Caki2 (cell line): ENCODE measurements at places on chromosomes 12 and 14. TPM values are rescaled to one million over a fixed set of nuclear protein-coding genes. Genes with fewer than 3 reads are reported as not detected.

GRCh38 chr12:95216711-95217376 lies 423 bp downstream of the FGD6 start:
- DNase-seq, result peak; percentile 51

DNA sequence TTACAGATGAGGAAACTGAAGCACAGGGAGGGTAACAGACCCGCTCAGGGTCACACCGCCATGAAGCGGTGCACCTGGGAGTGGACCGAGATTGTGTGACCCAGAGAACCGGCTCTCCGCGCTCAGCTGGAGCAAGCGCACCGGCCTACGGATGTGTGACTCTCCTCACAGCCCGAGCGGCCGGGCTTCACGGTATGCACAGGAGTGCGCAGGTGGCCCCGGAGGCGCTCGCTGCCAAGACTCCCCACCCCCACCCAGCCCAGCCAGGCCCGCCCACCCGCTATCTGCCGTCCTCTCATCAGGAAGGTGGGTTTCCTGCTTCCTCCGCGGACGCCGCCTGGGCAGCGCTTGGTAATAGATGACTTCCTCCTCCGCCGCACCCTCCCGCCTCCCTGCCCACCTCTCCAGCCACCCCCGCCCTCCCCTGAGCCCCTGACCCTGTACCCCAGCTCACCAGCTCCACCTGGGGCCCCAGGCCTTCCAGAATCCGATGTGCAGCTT lies 110.7 kb downstream of the NCOR2 start:
- DNase-seq, result no peak

- DNase-seq, result no peak
Measured at GRCh38 chr12:124307556-124307825, 12.6 kb downstream of the RFLNA start.

- DNase-seq, result no peak
Measured at GRCh38 chr14:104978746-104979691, 845 bp upstream of the AHNAK2 start.

- no peak for DNase-seq
Measured at GRCh38 chr12:211639-212414, 2.1 kb downstream of the SLC6A12 start.

DNA sequence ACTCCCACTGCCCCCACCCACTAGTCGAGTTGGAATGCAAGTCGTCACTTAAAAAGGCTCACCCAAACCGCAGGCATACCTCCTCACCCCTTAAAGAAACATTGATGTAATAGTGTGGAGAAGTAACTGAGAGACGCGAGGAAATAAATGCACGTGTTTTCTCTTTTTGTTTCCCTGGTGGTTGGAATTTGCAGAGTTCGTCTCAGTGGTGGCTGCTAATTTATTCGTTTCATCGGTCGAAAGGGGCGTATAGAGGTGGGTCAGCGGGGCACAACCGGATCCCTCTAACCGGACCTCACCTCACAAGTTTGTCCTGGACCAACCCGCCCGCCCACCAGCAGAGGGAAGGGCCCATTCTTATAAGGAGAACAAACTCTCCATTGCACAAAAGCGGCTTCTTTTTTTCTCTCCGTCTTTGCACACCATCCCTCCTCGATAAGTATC lies 5.0 kb upstream of the NPAS3 start:
- DNase-seq, result peak; percentile 20

DNA sequence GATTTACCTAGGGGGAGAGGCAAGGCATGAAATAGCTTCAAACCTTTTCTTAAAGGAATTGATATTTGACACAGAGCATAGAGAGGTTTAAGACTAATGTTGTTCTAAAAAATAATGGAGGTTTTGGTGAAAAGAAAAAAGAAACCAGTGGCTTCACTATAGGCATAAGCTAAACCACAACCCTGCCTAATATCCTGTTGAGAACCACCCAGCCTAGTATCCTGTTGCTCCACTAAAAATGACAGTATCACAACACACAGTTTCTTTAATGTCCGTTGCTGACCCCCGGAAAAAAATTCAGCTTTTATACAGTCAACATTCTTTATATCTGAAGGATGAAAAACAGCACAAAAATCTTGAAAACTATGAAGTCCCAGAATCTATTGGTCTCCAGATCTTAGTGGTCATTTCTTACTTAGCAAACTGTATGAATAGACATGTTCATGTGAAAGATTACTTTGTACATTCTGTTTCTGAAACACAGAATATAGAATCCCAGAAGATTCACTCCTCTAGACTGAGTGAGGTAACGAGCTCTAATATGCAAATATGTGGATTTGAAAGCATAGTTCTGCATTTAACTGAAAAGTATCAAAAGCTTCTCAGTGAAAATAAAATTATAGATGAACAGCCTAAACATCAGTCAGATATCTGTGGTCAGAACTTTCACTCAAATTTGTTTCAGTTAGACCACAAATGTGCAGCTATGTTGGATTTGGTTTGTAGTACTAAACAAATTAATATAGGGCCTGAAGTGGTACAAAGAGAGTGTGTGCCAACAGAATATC lies 40.5 kb downstream of the GALC start:
- no peak for DNase-seq

GRCh38 chr12:89690925-89691324 lies 17.7 kb downstream of the ATP2B1 start:
- DNase-seq, result no peak

DNA sequence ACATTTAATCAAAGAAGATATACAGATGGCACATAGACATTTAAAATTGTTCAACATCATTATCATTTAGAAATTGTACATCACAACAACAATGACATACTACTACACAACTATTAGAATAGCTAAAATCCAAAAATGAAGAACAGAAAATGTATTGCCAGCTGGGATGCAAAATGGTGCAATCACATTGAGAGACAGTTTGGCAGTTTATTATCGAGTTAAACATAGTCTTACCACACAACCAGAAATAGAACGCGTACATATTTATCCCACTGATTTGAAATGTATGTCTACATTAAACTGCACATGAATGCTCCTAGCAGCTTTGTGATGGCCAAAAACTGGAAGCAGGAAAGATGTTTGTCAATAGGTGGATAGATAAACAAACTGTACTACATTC lies 791.5 kb upstream of the MGAT4C start:
- DNase-seq, result no peak

DNA sequence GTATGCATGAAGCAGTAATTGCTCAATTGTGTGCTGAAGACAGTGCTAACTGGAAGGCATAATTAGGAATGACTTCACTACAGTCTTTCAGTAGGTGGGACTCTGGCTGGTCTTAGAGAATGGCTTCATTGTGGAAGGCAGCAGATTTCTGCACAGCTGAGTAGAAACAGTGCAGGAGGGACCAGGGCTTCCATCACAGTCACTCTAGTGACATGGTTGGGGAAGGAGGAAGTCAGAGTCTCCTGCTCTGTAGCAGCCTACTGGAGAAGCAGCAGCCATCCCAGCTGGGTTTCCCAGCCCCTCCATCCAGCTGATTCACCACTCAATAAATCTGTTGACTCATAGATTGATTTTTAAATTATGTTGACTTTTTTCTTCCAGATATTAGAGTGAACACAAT lies 80.6 kb upstream of the DBX2 start:
- DNase-seq, result no peak

DNA sequence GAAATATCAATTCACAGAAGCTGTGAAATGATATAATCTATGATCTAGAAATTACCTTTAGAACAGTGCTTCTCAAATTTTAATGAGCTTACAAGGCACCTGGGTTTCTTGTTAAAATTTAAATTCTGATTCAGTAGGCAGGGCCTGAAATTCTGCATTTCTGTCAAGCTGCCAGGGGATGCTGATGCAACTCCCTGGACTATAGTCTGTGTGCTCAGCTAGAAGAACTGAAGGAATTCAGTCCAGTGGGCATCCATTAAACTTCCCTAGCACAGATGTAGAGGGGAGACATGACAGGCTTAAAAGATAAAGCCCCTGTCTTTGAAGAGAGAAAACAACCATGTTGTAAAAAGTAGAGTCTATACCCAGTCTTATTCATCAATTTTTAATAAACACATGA lies 441.8 kb downstream of the TMTC2 start:
- DNase-seq, result no peak

GRCh38 chr12:87274594-87275245 lies 754.5 kb downstream of the C12orf50 start:
- DNase-seq, result peak; percentile 33

DNA sequence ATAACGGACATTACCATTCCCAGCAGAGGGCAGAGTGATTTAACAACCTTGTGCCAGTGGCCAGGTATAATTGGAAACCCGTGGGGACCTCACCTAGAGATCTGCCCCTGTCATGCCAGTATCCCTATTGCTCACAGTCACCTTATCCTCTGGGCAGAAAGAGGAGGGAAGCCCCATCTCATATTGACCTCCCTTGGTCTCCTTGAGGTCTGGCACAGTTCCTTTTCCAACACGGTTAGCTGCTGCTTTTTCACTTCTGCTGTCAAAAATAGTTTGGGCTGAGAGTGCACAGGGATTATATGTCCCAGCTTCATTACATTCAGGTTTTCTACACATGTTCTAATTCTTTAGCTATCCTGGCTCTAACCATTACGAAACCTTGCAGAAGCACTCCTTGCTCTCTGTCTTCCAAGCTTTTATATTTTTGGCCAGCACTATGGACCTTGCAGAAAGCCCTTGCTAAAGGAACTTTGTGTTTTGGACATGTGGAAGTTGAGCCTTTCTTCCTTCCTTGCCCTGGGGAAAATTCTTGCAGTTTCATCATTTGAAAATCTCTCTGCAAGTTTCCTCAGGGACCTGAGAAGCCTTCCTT lies 111.7 kb upstream of the MIS18BP1 start:
- DNase-seq, result no peak

GRCh38 chr12:76219806-76220205 lies 128.4 kb downstream of the BBS10 start:
- DNase-seq, result no peak

- DNase-seq, result peak; percentile 2
Measured at GRCh38 chr14:94388384-94389103, at the start of gene SERPINA1. Gene SERPINA1 (minus strand): TSS chr14:94388602. CDS start chr14:94383237, 5,365 bp downstream.

DNA sequence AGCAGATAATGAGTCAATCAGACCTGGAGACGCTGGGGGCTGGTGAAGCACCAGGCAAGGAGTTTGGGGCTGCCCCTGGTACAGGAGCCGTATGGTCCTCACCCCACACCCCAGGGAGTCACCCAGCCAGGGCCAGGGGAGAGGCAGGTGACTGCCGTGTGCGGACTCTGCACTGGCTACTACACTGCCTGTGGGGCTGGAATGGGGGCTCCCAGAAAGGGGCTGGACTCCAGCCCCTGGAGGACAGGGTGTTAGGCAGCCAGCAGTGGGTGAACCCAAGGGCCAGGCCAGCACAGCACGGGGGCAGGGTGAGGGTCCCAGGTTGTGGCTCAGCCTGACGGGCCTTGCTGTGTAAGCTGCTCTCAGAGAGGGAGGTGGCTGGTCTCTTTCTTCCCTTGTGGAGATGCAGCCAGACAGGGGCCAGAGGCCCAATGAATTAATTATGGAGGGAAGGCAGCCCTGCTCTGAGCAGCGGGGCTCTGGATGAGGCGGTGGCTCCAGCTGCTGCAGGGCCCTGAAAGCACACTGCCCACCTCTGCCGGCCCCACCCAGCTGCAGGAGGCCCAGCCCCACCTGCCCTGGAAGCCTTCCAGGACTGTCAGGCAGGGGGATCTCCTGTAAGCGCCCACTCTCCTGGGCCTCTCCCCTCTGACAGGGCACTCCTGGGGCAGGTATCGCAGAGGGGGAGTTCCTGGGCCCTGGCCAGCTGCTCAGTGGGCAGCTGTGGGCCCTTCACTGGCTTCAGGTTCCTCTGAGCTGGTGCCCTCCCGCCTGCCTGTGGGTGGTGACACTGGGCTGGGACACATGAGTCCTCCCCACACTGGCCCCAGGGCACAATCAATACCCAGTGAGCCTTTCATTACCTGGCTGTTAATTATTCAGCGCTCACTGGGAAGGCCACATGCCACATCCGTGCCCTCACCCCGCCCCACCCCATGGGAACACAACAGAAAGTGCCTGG lies 142.5 kb upstream of the C14orf180 start:
- DNase-seq, result no peak

- DNase-seq, result no peak
Measured at GRCh38 chr12:87943023-87943422, 86.2 kb downstream of the C12orf50 start.

- no peak for DNase-seq
Measured at GRCh38 chr12:5439371-5439771, 7.5 kb downstream of the NTF3 start.

Gene CABP1
- total RNA-seq, result not detected in 2 replicates

Gene VSIG10
- total RNA-seq, result 14.9 and 80.6 TPM in 2 replicates

Gene RERG
- 2.9 and 3.0 TPM in 2 replicates for total RNA-seq

Gene COX8C
- total RNA-seq, result not detected in 2 replicates

Gene TMEM117
- total RNA-seq, result 12.0 and 16.7 TPM in 2 replicates

Gene P2RX2
- total RNA-seq, result not detected in 2 replicates

Gene PRPH
- 7.8 TPM in 1 of 2 replicates, not detected in the other for total RNA-seq

Gene PMCH
- total RNA-seq, result not detected in 2 replicates

Gene INTS13
- 21.2 and 23.2 TPM in 2 replicates for total RNA-seq
